Osteoblast (primary cell): ENCODE measurements at places on chromosomes 3 and 15. TPM values are rescaled to one million over a fixed set of nuclear protein-coding genes. Genes with fewer than 3 reads are reported as not detected.

- no peaks in the 10 kb centered on the region for H3K27me3 ChIP-seq
- DNase-seq = no peak
- H3K36me3 ChIP-seq = no peaks in the 10 kb centered on the region
- H3K4me3 ChIP-seq = no peak overlapping the region
- H3K27ac ChIP-seq = no peak overlapping the region
These were observed 7.1 kb upstream of the TP63 start for GRCh38 chr3:189624130-189624529.

Gene IL16
- 6.5 and 7.1 TPM in 2 replicates for total RNA-seq

- peak; percentile 85 for DNase-seq
- H3K4me1 ChIP-seq = peaks cover 8% of the 10 kb centered on the region
- H3K4me3 ChIP-seq = no peak overlapping the region
These were observed 36.6 kb downstream of the UACA start for GRCh38 chr15:70726753-70727152.

DNA sequence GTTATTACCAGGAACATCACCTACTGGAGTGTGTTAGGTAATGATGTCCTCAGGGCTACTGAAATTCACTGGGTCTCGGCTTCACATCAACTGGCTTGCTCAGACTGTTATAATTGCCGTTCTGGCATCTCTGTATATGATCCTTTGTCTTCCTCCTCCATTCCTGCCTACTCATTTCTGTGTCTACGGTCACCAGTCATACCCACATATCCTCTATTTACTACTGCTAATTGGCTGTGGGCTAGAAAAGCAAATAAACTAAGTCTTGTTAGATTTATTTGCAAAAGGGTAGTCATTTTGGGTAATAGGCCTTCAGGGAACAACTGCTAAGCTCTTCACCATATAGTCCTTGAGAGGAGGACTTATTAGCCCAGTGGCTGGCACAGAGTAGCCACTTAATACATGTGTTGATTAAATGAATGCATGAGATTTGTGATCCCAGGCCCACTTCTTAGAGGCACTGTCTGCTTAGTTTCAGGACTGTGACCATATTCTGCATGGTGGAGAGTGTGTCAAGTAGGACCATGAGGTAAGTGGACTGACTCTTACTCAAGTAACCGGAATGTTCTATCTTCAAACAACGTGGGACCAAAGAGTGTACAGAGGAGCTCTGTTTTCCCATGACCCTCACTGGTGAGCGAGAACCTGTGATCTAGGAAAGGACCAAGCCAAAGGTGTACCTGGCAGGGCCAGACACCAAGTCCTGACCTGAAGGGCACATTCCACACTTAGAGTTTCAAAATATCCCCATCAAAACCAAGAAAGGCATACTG, 13.2 kb downstream of the ZDHHC3 start:
- no peak for DNase-seq
- no peaks in the 10 kb centered on the region for H3K27me3 ChIP-seq
- peaks cover 14% of the 10 kb centered on the region for H3K4me1 ChIP-seq
- H3K4me3 ChIP-seq = no peak overlapping the region
- peaks cover 9% of the 10 kb centered on the region for H3K36me3 ChIP-seq

GRCh38 chr3:52912885-52913731, 15.8 kb upstream of the STIMATE start:
- H3K27me3 ChIP-seq = no peaks in the 10 kb centered on the region
- no peak overlapping the region for H3K27ac ChIP-seq
- no peak for DNase-seq
- no peak overlapping the region for H3K4me3 ChIP-seq

Gene CD47
- total RNA-seq = 72.7 and 76.0 TPM in 2 replicates

Gene UROC1
- not detected in 2 replicates for total RNA-seq

- no peaks in the 10 kb centered on the region for H3K27me3 ChIP-seq
- DNase-seq = no peak
- H3K27ac ChIP-seq = no peak overlapping the region
These were observed 36.5 kb downstream of the ATR start for GRCh38 chr3:142542054-142542453.

Gene VEPH1
- 23.2 and 25.3 TPM in 2 replicates for total RNA-seq

Gene SYNPR
- not detected in 2 replicates for total RNA-seq
